Endothelial cell (in vitro differentiated cells): ENCODE measurements at places on chromosomes 5 and 9.

DNA sequence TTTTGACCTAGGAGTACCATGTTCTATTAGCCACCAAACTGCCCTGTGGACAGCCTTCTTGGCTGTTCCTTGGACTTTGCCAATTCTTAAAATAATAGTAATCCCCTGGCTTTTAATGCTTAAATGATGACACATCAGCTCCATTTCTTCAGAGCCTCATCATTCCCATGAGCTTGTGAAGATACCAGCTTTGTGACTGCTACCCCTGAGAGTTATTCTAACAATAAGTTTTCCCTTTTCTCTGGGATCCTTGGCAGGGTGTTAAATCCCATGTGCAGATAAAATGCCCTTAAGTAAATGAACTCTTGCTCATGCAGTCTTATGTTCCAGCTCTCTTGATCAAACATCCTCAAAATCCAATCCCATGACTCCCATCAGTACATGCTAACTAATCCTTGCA, 415.3 kb downstream of the CETN3 start:
- DNase-seq, result no peak
- no peak overlapping the region for H3K4me3 ChIP-seq
- no peak overlapping the region for H3K27ac ChIP-seq
- no peaks in the 10 kb centered on the region for H3K36me3 ChIP-seq

- H3K4me3 ChIP-seq, result no peak overlapping the region
- no peaks in the 10 kb centered on the region for H3K36me3 ChIP-seq
- DNase-seq, result no peak
- H3K27ac ChIP-seq, result no peak overlapping the region
Measured at GRCh38 chr5:140166911-140167310, 8.1 kb upstream of the CYSTM1 start.

DNA sequence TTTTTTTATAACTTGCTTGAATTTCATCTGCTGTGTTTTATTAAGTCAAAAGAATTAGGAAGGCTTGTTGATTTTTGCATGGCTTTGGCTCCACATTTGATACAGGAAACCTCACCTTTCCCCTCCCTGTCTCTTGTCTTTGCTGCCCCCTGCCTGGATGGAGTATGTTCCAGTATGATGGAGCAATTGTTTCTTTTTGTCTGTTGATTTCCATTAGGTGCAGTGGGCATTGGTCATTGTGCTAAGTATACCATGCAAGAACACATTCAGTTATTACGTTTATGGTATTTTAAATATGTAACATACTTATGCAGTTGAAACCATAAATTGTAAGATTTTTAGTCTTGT, 19.6 kb downstream of the TJP2 start:
- no peak overlapping the region for H3K4me3 ChIP-seq
- H3K27me3 ChIP-seq, result no peaks in the 10 kb centered on the region
- no peak overlapping the region for H3K27ac ChIP-seq
- peak; percentile 41 for DNase-seq
- peaks cover 35% of the 10 kb centered on the region for H3K4me1 ChIP-seq

- no peaks in the 10 kb centered on the region for H3K4me1 ChIP-seq
- no peak overlapping the region for H3K27ac ChIP-seq
- H3K4me3 ChIP-seq, result no peak overlapping the region
- H3K36me3 ChIP-seq, result peaks cover 11% of the 10 kb centered on the region
- no peak for DNase-seq
- peaks cover 8% of the 10 kb centered on the region for H3K27me3 ChIP-seq
Measured at GRCh38 chr9:105320568-105320967, 76.1 kb downstream of the SLC44A1 start.

DNA sequence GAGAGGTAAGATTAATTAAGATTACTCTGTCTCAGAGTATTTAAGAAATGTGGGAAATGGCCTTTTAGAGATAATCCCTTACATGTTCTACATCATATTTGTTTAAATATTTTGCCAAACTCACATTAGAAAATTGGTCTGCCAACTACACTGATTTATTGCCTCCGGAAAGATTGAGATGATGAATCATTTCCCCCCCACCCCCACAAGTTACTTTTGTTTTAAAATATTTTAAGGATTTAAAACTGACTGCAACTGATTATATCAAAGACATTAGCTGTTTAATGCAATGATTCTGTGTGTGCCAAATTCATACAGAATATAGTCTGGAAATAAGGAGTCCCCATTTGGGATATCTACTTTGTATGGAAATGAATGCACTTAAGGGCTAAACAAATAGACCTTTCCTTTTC, 674.4 kb downstream of the PRR16 start:
- DNase-seq, result no peak
- peaks cover 12% of the 10 kb centered on the region for H3K4me1 ChIP-seq
- H3K27ac ChIP-seq, result no peak overlapping the region
- H3K4me3 ChIP-seq, result no peak overlapping the region

- no peaks in the 10 kb centered on the region for H3K36me3 ChIP-seq
- no peak overlapping the region for H3K27ac ChIP-seq
- H3K4me3 ChIP-seq, result no peak overlapping the region
Measured at GRCh38 chr5:93250424-93250823, 330.6 kb downstream of the NR2F1-AS1 start.

DNA sequence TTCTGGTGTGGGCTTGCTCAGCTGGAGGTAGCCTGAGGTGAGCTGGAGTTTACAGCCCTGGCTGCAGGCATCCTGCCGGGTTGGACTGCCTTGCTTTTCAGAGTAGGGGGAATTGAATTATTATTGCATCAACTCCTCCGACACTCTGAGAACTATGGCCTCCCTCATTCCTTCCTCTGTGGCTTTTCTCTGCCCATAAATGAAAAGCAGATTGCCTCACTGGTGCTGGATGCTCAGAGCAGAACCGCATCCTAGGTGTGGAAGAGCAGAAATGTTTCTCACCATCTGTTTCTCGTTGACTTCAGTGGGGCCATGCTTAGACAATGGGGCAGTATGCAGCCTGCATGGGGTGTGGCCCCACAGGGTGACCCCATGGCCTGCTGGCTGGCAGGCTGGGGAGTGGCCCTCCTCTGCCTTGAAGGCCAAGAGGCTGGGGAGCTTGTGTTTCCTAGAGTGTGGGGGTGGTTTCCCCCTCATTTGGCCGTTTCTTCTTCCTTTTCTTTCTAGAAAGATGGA, 27.3 kb upstream of the TGFBI start:
- no peaks in the 10 kb centered on the region for H3K27me3 ChIP-seq
- no peak for DNase-seq
- no peak overlapping the region for H3K4me3 ChIP-seq

GRCh38 chr9:94703488-94704140, 22.9 kb upstream of the AOPEP start:
- H3K27me3 ChIP-seq, result peaks cover 2% of the 10 kb centered on the region
- H3K36me3 ChIP-seq, result no peaks in the 10 kb centered on the region
- no peak for DNase-seq
- H3K4me3 ChIP-seq, result no peak overlapping the region
- no peak overlapping the region for H3K27ac ChIP-seq

GRCh38 chr5:141512390-141512910, 23.6 kb downstream of the PCDHGC5 start:
- H3K27ac ChIP-seq, result peak overlapping the region; percentile 93
- peaks cover 30% of the 10 kb centered on the region for H3K27me3 ChIP-seq
- H3K4me1 ChIP-seq, result peaks cover 70% of the 10 kb centered on the region
- DNase-seq, result peak; percentile 87
- peaks cover 45% of the 10 kb centered on the region for H3K36me3 ChIP-seq

- H3K36me3 ChIP-seq, result peaks cover 1% of the 10 kb centered on the region
- peaks cover 15% of the 10 kb centered on the region for H3K27me3 ChIP-seq
- no peak overlapping the region for H3K27ac ChIP-seq
- no peak overlapping the region for H3K4me3 ChIP-seq
Measured at GRCh38 chr5:178425621-178426068, 164.5 kb downstream of the COL23A1 start.

GRCh38 chr5:5490774-5491347, 68.4 kb downstream of the ICE1 start:
- no peak overlapping the region for H3K27ac ChIP-seq
- no peaks in the 10 kb centered on the region for H3K27me3 ChIP-seq
- no peak overlapping the region for H3K4me3 ChIP-seq
- DNase-seq, result no peak
- H3K4me1 ChIP-seq, result peaks cover 5% of the 10 kb centered on the region

DNA sequence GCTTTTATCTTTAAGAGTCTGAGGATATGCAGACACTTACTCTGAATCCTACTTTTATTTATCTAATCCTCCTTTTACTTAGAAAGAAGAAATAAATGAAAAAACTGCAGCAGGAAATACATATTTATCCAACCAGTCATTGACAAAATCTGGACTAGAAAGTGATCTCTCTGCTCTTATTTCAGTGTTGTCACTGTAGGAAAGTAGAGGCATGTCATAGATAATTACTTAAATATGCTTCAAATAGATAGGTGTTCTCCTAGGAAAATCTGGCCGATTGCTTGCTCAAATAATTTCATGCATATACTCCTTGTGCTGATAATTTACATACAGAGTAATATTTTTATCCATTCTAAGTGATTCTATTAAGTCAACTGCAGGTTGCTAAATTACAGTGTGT, 2001.9 kb upstream of the C9orf72 start:
- H3K4me3 ChIP-seq, result no peak overlapping the region
- H3K27me3 ChIP-seq, result no peaks in the 10 kb centered on the region
- no peak for DNase-seq
- H3K4me1 ChIP-seq, result no peaks in the 10 kb centered on the region
- H3K27ac ChIP-seq, result no peak overlapping the region

- peaks cover 55% of the 10 kb centered on the region for H3K4me1 ChIP-seq
- DNase-seq, result no peak
- H3K27ac ChIP-seq, result no peak overlapping the region
- H3K36me3 ChIP-seq, result no peaks in the 10 kb centered on the region
- peaks cover 4% of the 10 kb centered on the region for H3K27me3 ChIP-seq
Measured at GRCh38 chr5:54301220-54301619, 9.2 kb downstream of the ARL15 start.

GRCh38 chr5:133821889-133822288, 146.5 kb downstream of the C5orf15 start:
- no peak overlapping the region for H3K27ac ChIP-seq
- H3K4me3 ChIP-seq, result no peak overlapping the region
- peaks cover 4% of the 10 kb centered on the region for H3K36me3 ChIP-seq
- no peak for DNase-seq
- H3K4me1 ChIP-seq, result no peaks in the 10 kb centered on the region
- peaks cover 3% of the 10 kb centered on the region for H3K27me3 ChIP-seq

DNA sequence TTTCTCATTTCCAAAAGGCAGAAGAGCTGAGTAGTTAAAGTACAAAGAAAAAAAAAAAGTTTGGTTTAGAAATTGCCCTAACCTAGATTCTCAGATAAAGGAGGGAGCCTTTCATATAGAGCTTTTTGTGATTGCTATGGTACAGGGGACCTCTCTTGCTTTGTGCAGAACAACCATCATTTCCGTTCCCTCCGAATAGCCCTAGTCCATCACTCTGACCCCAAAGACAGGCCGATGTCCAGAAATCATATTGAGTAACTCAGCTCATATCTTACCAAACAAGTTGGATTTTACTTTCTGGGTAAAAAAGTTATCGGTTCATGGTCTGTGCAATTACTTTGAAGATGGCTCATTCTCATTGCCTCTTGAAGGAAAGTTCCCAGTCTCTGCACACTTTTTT, 36.7 kb upstream of the COL15A1 start:
- H3K27me3 ChIP-seq, result peaks cover 9% of the 10 kb centered on the region
- H3K27ac ChIP-seq, result no peak overlapping the region
- H3K4me1 ChIP-seq, result peaks cover 32% of the 10 kb centered on the region

DNA sequence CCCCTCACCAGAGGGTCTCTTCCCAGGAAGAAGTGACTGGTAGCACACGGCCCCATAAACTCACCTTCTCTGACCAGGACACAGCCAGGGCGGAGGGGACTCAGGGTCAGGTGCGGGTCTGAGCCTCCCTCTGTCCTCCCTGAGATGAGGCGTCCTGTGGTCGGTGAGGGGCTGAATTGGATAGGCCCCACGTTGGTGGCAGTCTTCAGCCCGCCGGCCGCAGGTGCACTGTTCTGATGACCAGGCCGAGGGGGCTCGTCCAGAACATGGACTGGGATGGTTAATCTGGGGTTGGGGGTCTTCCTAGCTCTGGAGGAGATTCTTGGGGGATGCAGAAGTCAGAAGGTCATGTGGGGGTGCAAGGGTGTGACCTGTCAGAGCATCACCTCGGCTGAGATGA, 102.2 kb upstream of the PPP1R26 start:
- H3K27me3 ChIP-seq, result no peaks in the 10 kb centered on the region
- DNase-seq, result no peak
- H3K4me1 ChIP-seq, result no peaks in the 10 kb centered on the region
- no peak overlapping the region for H3K27ac ChIP-seq
- H3K4me3 ChIP-seq, result no peak overlapping the region

DNA sequence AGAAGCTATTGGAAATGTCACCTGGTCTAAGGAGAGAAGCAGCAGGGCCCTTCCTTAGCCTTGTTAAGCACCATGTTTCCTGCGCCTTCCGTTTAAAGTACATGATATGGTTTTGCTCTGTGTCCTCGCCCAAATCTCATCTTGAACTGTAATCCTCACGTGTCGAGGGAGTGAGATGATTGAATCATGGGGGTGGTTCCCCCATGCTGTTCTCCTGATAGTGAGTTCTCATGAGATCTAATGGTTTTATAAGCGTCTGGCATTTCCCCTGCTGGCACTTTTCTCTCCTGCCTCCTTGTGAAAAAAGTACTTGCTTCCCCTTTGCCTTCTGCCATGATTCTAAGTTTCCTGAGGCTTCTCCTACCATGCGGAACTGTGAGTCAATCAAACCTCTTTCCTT, 49.7 kb downstream of the PRDM6 start:
- no peaks in the 10 kb centered on the region for H3K27me3 ChIP-seq
- H3K4me3 ChIP-seq, result no peak overlapping the region
- H3K36me3 ChIP-seq, result no peaks in the 10 kb centered on the region
- H3K27ac ChIP-seq, result peak overlapping the region; percentile 28

DNA sequence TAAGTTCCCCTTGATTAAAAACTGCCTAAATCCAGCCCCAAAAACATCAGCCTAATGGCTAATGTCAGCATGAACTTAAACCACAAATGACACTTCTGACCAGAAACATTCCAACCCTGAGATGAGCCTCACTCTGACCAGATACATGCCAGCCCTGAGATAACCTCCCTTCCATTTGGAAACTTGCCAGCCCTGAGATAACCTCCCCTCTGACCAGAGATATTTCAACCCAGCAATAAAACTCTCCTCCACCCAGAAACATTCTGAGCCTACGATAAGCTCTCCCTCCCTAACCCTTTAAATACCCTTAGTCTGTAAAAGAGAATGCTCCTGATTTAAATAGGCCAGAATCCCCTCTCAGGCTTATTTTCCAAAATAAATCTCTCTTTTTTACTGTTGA, 1035.7 kb upstream of the NUDT12 start:
- H3K4me3 ChIP-seq, result no peak overlapping the region
- H3K27me3 ChIP-seq, result no peaks in the 10 kb centered on the region
- H3K27ac ChIP-seq, result no peak overlapping the region
- H3K4me1 ChIP-seq, result no peaks in the 10 kb centered on the region
- no peak for DNase-seq

DNA sequence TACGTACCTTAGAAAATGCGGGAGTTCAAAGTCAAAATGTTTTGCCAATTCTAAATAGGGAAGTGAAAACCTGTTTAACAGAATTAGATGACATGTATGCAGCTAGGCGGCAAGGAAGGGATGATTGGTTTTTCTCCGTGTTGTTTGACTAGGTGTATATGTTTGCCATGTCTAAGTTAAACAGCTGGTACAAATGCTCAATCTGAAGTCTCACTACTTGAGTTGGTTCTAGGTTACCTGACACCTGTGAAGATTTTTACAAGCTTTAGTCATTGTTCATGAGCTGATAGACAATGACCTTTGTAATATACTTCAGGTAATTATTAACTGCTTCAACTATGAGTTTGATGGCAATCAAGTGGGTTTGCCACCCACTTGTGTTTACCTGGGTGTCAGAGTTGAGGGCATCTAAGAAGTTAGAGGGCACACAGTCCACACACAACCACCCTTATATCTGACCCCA, 74.3 kb downstream of the SLC44A1 start:
- H3K4me1 ChIP-seq, result peaks cover 3% of the 10 kb centered on the region
- DNase-seq, result no peak
- H3K4me3 ChIP-seq, result no peak overlapping the region
- no peak overlapping the region for H3K27ac ChIP-seq

- H3K36me3 ChIP-seq, result no peaks in the 10 kb centered on the region
- H3K27me3 ChIP-seq, result no peaks in the 10 kb centered on the region
- no peak overlapping the region for H3K4me3 ChIP-seq
- no peak for DNase-seq
Measured at GRCh38 chr5:113232221-113232620, 202.6 kb downstream of the TSSK1B start.
